ENCODE measurements at places on chromosomes 2 and 18.

DNA sequence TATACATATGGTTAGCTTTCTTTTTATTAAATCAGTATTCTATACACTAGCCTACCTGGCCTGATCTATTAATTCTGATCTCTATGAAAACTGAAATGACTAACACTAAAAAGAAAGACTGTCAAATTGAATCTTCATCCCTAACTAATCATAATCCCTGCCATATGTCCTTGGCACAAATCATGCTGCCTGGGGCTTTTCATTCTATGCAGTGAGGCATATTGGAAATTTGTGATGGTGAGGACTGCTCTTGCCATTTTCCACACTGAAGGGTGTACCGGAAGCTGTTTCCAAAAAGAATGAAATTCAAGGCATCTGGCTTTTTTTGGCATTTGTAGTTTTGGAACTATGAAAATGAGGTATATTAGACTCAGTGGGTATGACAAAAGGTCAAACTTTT lies 39.7 kb downstream of the RAPGEF4 start:
- DNase-seq = peak; percentile 47

GRCh38 chr2:120398051-120398995 lies 52.4 kb downstream of the INHBB start:
- no peak for DNase-seq

DNA sequence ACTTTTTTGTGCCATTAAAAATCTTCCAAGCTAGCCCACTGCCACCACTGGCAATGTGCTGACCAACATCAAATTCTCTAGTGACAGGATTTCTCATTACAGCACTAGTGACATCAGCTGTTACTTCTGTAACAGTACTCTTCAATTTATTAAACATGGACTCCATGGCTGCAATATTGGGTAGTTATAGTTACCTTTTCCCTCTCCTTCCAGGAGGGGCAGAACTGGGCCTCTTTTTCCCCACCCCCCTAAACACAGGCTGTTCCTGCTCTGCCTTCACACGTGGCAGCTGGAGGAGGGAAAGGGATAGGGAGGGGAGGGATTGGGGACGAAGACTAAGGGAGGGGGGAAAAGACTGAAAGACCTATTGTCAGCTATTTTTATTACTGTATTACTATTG lies 38.1 kb downstream of the TRAK2 start:
- peak; percentile 53 for DNase-seq

DNA sequence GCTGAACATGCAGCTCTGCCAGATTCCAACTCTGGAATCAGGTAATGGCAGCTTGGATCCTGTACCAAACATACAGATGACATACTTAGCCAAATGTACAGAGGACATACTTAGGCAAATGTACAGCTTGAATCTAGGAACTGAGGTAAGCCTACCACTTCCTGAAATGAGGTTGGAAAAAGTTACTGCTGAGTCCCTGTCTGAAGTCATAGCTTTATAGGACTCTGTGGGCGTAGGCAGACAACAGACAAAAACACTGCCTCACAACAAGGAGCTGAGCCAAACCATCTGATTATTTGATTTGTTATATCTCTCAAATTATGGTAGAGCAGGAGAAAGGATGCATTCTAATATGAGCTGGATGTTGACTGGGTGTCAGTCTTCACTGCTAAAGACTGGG lies 290.2 kb upstream of the TCF4 start:
- no peak for DNase-seq

- no peak for DNase-seq
Measured at GRCh38 chr18:67281746-67282145, 234.8 kb downstream of the DSEL start.

DNA sequence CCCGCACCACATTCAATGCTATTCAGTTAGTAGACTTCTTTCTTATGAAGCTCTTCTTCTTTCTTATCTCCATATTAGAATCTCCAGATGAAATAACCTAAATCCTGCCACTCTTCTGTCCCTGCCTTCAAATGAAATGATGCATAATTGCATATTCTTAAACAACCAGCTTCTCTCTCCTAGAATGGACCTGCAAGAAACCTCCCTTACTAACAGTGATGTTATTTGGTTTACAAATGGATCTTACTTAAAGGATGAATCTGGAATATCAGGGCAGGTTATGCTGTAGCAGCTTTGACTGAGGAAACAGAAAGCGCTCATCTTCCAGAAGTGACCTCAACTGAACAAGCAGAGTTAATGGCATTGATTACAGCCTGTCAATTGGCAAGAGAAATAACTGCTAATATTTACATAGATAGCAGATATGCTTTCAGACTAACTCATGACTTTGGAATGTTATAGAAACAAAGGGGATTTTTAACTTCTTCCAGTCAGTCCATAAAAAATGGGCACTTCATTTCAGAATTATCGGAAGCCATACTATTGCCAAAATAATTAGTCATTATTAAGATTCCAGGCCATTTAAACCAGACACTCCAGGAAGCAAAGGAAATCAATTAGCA lies 755.7 kb upstream of the HS6ST1 start:
- DNase-seq = no peak

DNA sequence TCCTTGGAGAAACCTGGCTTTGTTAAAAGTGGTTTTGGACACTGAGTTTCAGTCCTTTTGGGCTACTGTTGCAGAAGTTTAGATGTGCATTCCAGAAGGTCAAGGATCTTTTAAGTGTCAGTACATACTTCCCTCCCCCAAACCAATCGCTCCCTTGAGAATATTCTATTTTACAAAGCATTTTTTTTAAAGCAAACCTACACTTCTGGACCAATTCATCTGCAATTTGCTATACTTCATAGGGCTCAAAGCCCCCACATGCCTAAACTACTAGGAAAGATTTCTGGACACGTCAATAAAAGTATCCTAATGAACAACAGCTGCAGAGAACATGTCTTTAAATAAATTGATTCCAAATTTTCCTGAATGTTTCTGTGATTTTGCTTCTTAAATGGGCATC lies 157.6 kb downstream of the RDH14 start:
- DNase-seq = no peak

DNA sequence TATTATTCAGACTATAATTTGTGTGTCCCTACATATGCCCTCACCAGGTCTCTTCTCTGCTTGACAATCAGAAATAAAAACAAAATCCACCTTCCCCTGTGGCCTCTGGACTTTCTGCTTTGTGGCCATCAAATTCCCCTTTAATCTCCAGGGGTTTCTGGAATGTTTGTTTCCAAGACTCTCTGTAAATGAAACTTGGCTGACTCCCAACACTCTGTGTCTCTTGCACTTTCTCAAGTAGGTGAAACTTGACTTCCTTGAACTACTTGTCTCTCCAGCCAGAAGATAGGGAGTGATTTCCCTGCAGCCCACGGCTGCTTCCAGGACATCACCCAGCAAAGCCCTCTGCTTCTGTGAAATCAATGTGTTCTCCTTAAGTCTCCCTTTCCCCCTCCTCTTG lies 54.1 kb upstream of the AQP4 start:
- no peak for DNase-seq

DNA sequence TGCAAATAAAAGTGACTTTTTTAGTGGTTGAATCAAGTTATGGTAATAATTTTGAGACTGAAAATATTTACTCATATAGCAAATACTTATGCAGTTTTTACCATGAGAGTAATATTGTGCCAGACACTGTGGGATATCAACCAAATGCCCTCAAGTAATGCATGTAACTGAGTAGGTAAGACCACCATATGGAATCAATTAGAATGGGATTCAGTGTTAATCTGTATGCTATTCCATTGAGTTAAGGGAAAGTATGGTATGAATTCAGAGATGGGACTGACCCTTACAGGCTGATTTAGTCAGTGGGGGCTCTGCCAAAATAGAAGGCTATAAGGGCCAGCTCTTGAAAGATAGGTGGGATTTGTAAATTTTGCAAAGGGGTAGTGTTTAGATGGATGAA lies 131.6 kb downstream of the CCDC85A start:
- no peak for DNase-seq

DNA sequence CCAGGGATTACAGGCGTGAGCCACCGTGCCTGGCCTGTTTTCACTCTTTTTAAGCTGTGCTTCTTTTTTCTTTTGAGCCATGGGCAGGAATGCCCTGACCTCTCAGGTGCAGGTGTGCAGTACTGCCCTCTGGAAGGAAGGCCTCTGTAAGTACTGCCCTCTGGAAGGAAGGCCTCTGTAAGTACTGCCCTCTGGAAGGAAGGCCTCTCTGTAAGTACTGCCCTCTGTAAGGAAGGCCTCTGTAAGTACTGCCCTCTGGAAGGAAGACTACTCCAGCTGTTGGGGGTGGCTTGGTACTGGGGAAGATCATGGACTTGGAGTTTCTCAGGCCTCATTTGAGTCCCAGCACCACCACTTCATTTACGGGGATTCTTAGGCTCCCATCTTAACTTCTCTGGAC lies 248.5 kb upstream of the ID2 start:
- no peak for DNase-seq

DNA sequence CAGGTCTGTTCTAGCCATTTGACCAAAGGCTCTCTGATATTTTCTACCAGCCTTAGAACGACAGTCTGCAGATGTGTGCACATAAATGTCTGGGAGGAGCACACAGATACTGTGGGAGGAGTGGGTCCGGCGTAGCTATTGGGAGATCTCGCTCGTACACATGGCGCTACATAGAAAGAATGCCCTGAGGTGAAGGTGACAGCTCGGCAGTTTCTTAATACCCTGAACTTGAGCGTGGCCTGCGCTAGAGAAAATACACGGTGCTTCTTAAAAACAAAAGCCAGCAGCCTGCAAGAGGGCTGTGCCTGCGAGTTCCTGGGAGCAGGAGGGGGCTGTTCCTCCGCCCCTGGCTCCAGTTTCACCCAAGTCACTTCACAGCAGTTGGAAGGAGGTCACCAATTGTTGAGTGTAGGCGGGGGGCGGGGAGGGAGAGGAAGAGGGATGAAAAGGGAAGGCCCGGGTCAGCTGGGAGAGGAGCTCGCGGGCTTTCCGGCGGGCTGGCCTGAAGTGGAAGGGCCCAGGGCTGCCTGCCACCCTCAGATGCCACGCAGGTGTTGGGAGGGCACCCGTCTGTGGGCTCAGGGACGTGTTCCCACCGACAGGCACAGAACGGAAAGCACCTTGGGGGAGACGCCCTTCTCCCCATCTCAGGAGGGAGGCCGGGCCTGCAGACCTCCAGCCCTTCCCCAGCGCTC lies 124.7 kb upstream of the ZNF516 start:
- DNase-seq = no peak

GRCh38 chr2:100808582-100808981 lies 11.4 kb upstream of the NPAS2 start:
- DNase-seq = no peak

- DNase-seq = no peak
Measured at GRCh38 chr2:120831891-120832290, 96.2 kb downstream of the GLI2 start.

DNA sequence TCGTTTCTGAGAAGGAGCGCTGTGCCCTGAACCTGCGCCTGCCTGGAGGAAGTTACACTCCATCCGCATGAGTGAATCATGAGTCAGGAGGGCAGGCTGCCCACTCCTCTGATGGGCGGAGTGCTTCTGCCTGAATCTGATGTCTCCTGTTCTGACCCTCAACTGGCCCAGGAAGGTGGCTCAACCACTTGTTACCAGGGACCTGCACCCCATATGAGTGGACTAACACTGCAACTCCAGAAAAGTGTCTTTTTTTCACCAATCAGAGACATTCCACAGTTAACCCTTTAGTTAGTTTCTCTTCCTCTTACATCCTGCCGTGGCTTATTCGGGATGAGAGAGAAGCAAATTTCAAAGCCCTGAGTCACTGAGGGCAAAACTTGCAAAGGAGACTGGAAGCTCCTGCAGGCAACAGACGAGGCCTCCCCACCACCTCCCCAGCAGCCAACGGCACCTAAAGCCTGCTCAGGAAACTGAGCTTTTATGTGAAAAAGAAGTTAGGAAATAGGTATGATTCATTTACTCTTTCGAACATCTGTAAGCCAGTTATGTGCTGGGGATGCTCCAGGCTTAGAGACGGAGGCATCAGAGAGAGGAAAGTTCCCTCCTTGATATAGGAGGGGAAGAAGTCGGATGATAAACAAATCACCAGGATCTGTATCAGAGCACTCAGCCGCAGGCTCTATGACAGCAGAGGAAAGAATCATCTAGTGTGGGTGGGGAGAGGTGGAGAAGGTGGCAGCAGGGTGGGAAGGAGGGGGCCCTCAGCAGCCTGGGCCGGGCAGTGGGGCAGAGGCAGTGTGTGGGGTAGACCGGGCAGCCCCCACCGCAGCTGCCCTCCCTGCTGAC lies 30.9 kb downstream of the MBP start:
- DNase-seq = no peak

DNA sequence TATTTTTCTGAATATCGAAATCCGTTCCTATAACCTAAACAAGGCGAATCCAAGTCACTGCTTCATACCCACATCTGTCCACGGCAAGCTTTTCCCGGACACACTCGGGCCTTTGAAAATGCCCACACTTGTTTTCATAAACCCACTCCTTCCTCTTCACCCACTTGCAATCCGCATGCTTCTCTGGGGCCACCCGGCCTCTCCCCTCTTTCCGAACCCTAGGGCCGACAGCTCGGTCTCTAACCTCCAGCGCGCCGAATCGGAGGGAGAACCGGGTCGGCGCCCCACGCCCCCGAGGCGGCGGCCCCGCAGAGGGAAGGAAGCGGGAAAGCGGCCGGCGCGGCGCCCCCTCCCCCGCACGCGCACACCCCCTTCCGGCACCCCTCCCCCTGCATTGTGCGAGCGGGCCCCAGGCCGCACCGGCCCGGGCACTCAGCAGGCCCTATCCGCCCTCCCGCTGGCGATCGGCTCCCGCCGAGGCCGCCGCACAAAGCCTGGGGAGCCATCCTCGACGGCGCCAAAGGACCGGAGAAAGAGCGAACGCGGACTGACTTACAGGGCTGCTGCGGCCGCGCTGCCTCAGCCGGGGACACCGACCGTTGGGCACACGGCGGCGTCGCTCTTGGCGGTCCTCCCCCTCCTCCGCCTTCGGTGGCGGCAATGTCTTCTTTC lies 467 bp downstream of the PUM2 start:
- peak; percentile 83 for DNase-seq

All from NCI-H82 (cell line).